ENCODE measurements at places on chromosomes 5 and 9.

DNA sequence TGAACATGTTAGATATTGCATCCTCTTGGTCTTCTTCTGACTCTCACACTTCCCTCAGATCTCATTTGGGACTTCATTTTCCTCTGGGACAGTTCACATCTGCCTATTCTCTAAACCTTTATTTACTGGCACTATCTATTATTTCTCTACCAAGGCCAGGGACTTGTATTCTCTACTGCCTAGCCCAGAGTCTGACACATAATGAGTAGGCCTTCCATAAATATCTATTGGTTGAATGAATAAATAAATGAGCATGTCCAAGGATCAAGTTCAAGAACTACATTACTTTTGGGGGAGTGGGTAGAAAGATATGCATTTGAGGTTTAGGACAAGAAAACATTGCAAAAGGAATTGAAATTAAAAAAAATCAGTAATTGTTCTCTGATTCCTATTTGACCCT is 250.3 kb downstream of the TRIM32 start:
- DNase-seq: no peak

GRCh38 chr5:16577677-16578076 is 39.1 kb downstream of the RETREG1 start:
- no peak for DNase-seq

DNA sequence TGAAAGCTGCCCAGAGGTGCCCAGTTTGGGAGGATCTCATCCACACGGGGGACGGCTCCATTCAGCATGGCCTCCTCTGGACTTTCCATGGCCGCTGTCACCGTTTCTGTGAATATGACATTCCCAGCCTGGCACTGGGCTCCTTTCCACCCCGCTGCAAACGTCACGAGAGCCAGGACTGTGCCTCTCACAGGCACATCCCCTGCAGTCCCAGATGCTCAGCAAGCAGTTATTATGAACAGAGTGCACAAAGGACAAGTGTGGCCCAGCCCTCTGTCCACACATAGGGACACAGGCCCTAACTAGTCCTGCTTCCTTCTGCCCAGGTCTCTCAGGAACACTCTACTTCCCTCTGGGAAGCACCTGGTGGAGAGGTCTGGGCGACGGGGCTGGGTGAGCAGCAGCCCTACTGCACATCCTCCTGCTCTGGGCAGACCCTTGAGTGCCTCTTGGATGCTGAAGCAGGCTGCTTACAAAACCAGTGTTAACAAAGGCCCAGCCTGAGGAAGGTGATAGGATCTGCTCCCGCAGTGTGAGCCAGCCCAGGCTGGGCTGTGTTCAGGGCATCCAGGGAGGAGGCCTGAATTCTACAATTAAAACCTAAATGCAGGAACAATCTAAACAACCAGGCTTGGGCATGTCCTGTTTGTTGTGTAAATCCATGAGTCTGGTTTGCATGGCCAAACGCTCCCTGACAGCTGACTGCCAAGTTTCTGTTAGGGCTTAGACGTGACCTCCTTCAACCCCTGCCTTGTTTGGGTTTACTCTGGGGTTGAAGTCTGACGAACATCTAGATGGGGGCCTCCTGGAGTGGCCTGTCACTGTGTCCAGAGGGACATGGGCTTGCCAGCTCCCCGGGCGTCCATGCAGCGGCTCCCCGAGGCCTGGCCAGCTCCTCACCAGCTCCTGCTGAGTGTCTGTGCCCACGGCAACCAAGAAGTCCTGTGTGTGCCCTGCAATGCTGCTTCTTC is 269.8 kb downstream of the GADD45G start:
- peak; percentile 61 for DNase-seq

GRCh38 chr9:127694890-127695720 is 11.7 kb upstream of the CFAP157 start:
- DNase-seq: no peak

- DNase-seq: no peak
Observed at GRCh38 chr5:68243681-68244080, 28.1 kb downstream of the PIK3R1 start.

DNA sequence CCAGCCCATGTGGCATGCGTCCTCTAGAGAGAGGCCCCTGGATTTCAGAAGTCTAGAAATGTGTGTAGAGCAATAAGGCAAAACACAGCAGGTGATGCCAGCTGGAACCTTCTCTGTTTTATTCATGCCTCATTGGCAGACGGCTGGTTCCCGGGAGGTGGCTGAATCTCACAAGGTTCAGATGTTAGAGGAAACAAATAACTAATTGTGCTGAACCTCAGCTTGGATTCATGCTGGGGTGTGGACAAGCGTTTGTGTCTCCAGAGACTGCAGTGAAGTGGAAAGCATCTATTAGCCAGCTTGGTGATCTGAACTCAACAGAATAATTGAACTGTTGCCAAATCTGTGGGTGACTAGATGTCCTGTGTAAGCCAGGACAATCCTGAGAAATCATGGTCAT is 131.1 kb upstream of the NR4A3 start:
- peak; percentile 61 for DNase-seq

DNA sequence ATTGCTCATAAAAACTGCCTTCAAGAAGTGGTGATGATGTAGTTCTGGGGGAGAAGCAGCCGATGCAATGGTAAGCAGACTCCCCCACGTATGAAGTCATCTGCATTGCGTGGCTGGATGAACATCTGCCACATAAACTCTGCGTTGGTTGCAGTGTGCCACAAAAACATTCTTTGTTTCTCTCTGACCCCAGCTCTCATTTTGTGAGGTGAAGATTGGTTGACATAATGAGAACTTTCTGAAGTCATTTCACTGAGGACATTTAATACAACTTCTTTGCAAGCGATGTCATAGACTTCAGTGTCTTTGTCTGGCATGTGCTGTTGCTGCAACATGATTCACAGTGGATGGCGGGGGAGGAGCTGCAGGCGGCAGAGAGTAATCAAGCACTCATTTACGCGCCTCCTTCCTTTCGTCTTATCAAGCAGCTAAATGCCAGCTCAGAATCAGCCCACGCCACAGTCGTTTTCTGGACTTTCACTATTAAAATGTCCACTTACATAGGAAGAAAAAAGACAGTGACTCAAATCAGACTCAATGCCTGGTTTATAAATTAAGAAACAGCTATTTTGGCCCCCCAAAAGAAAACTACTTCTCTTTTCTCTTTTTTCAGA is 91.5 kb upstream of the NFIL3 start:
- peak; percentile 34 for DNase-seq

DNA sequence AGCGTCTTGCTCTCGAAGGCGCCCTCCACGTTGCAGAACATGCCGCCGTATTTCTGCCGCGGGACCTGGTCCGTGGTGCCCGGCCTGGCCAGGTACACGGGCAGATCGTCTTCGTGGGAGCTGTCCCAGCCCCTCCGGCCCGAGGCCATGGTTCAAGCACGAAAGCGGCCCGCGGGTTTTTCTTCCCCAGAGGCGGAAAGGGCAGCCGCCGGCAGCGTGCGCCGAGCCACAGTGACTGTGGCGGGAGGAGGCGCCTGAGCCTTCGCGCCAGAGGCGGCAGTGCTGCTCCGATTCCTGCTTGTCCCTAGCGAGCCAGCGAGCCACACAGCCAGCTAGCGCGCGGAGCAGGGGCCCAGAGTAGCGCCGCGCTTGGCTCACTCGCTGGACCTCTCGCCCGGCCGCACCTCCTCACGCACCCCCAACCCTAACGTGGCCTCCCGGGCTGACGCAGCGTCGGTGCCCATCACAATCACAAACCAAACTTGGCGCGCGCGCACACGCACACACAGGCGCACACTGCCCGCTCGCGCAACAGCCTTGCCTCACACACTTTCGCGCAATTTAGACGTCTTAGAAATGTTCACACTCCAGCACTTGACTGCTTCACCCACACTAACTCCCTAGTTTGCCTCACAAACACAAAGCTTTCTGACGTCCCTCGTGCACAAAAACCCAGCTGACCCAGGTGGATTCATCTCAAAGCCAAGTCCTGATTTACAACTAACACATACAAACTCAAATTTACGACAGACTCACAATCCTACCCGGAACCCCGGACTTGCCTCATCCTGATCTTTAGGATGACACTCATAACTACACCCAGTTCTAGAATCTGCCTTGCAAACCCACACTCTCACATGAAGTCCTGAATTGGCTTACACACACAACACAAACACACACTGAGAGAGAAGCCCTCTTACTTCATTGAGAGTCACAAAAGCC is at the start of gene DPYSL3:
Gene DPYSL3, minus strand, starts transcription at position 359 of the 942 bp plus-strand sequence. Its CDS starts 210 bp downstream, at position 149.
- DNase-seq: peak; percentile 90

DNA sequence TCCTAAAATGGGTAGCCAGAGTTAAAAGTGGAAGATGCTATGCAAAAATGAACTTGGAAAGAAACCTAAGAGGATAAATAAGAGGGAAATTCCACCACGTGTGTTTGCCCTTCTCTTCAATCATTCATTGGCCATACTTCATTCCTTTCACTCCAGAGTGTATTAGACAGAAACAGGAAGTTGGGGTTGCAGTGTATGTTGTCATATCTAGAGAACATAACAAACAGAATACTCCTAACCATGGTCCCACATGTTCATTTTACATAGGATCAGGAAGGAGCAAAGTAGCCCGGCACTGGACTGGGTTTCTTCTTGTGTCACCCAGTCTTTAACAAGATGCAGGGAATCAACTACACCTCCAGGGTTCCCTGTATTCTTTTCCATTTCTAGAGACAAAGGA is 7.6 kb upstream of the GPBP1 start:
- DNase-seq: no peak

DNA sequence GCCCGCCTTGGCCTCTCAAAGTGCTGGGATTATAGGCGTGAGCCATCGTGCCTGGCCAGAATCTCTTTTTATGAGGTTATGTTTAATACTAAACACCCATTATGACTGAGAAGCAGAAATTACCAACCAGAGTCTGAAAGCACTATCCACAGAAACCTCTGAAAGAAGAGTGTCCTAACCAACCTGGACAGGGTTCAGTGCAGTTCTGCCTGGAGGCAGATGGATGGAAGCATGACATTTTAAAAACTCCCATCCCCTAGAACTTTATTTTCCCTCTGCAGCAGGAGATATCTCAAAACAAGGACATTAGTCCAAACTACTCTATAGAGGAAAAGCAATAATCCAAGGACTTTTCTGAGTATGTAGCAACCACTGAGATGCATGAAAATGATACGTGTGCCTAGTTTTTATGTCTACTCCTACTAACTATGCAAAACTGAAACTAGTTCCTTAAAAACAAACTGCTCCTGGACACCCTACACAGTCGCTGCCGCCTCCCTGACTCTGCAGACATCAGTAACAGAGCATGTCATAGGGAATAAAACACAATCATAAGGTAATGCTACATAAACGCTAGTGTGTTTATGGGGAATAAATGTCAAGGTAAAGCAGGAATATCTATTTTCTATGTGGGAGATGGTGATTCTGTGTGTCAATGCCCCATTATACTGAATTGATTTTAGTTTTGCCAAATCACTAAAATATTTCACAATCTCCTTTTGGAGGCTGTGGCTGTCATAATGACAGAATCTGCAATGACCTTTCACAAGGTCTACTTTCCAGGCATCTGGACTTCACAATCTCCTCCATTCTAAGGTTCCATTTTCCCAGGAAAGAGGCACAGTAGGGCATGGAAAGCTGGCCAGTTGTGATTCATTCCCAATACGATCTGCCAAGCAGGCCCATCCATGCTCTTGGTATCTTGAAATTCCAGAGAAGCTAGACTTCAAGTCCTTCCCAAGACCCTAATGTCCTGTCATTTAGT is 122.8 kb downstream of the SIL1 start:
- DNase-seq: no peak

DNA sequence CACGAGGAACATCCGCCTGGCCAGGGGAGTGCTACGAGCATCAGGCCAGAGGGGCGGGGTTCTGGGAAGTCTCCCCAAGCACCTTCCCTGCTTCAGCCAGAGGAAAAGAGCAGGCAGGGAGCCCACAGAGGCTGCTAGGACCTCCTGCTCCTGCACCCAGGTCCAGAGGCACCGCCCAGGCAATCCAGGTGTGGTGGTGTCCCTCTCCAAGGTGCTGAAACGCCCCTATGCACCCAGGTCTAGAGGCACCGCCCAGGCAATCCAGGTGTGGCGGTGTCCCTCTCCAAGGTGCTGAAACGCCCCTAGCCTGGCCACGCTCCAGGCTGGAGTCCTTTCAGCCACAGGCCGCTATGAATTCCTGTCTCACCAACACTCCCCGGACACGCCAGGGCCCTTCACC is 10.7 kb upstream of the UBAC1 start:
- no peak for DNase-seq

Measured in retina (tissue), 1 donor.